Prostate gland (tissue), 2 donors: ENCODE measurements at places on chromosomes 2 and 18. TPM values are rescaled to one million over a fixed set of nuclear protein-coding genes. Genes with fewer than 3 reads are reported as not detected.

Gene ALKAL2
- total RNA-seq = 22.6 TPM

Gene ABHD3
- 18.5 TPM for total RNA-seq

Gene ST6GAL2
- total RNA-seq = 2.4 TPM

Gene STPG4
- 1.4 TPM for total RNA-seq

Gene TEKT4
- 1.6 TPM for total RNA-seq

Gene MC5R
- not detected for total RNA-seq

Gene LMAN2L
- total RNA-seq = 26.8 TPM

Gene ATP5F1A
- total RNA-seq = 522 TPM
